Lung (tissue), 17 donors: ENCODE measurements at places on chromosomes 7 and 10. TPM values are rescaled to one million over a fixed set of nuclear protein-coding genes. Genes with fewer than 3 reads are reported as not detected.

GRCh38 chr7:137747359-137748031, 99.3 kb downstream of the DGKI start:
- no peak for DNase-seq

- no peak for DNase-seq
These were observed 20.7 kb downstream of the MTURN start for GRCh38 chr7:30155481-30155880.

- DNase-seq, result no peak
These were observed 173.6 kb downstream of the ARHGAP12 start for GRCh38 chr10:31754803-31755624.

DNA sequence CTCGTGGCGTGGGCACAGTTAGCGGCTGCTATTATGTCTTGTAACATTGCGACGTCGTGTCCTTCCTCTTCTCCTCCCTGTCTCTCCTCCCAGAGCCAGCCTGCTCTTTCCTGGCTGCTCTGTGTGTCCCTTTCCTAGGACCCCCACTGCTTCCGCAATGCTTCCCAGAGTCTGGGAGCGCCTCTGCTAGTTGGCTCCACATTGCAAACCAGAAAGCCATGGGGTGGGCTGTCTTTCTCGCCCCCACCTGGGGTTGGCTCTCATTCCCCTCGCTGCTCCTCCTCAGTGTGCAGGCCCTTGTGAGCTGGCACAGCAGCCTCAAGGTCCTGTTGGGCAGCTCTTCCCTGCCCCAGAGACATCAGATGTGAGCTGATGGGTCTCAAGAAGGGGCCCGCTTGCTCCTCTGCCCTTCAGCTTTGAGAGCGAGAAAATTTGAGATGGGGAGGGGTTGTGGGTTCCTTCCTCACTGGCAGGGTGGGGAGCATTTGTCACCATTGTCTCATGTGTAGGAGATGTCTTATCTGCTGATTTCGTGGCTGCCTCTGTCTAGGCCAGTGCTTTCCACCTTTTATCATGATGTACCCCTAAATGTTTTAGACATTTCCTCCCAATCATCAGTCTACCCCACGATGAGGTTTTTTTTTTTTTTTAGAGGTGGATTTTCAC, 3.3 kb downstream of the ADAMTS14 start:
- no peak for DNase-seq

The EN2 gene
- 0.06 TPM for total RNA-seq

DNA sequence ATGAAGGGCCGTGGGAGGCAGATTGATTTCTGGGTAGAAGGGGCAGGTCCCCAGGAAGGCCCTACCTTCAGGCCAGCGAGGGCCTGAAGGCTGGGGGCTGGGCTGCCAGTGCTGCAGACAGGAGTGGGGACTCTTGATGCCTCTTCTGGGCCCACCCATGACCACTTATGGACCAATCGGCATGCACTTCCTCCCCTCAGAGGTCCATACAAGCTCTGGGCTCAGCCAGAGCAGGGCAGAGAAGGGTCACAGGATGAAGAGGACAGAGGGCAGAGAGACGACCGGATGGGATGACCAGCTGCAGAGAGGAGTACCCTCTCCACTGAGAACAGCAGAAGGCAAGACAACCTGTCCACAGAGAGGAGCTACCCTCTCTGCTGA, 120.1 kb downstream of the DYNC2I1 start:
- no peak for DNase-seq

DNA sequence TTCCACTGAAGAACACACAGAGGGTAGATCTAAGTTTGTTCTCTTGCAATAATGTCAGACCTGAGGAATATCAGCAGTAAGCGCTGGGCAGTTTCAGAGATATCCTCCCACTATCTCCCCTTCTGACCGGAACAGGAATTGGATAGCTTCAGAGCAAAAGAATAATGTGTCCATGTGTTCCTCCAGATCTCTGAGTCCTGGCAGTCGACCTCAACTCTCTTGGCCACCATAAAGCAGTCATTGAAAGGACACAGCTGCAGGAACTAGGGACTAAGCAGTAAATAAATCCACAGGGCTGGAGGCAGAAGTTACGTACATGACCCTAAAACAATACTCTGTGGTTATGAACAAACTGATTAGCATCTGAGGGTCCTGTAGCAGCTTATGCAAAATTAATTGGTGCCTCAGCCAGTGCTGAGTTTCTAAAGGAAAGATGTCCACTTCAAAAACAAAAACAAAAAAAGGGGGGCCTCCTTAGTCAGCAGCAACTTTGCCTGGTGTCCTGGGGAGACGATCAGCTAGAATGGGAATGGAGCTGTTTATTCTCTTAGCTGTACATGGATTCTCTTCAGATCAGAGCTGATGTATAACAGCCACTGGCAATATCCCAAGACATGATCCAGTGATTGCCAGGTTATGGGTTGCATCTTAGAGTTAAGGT, 6.4 kb upstream of the PRTFDC1 start:
- peak; percentile 99 for DNase-seq

DNA sequence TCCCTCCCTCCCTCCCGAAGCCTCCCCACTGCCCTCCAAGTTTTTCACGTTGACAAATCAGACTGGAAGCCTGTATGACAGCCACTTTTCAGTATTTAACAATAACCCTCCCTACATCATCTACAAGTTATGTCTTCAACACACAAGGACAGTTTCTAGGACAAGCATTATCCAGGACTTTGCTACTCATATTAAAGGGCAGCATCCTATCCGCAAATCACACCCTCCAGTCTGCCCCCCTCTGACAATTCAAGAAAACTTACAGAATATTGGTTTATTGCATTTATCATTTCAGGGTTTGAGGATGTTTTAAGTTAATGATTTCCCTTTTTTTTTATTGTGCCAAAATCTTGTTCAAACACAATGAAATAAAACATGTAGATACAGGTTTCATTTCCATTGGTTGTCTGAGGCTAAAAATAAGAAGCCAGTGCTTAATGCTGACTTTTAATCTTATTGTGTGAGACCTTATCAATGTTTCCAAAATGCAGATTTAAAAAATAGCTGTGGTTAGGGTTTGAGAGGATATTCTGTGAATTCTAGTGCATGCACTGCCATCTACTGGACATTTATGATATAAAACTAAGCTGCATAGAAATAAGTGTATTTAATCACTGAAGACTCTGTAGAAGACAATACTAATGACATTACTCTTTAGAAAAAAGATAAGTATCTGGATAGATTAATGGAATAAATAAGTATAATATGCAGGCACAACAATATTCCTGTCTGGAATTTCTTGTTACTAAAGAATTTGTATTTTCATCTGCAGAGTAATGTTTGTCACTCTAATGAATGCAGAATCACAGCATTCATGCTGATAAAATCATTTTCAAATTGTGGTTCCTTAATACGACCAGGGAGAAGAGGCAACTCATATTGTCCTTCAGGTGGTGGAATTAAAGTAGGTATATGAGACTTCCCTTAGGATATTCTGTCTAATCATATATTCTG, 64.1 kb downstream of the CAV1 start:
- DNase-seq, result peak; percentile 88

DNA sequence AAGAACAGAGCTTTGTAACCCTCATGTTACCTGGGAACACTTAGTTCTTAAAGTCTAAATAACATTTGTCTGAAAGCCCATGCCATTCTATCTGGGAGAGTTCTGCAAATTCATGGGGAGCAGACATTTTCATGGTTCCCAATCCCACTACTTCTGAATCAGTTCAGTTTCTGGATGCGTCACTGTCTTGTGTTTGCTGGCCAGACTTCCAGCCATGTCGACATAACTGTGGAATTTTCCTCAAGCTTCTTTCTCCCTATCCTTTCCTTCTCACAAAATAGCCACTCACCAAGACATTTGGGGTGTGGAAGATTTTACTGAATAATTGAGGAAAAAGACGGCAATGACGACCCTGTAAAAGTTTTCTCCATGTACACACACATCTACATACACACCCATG, 272.5 kb downstream of the NEBL start:
- no peak for DNase-seq

DNA sequence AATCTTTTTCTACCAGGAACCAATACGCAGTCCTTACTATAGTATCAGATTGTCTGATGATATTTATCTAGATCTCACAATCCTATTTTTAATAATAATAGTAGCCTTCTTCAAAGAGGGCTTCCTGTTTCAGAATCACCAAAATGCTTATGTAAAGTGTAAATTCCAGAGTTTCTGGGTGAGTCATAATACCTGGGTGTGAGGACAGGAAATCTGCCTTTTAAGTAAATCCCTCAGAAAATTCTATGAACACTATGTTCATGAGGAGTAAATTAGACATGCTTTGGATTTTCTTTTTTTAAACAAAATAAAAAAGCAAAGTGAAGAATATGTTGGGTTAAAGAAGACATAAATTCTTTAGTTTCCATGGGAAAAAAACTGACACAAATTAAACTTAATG, 20.5 kb downstream of the DKK1 start:
- DNase-seq, result no peak

The ATOH7 gene
- total RNA-seq, result not detected

GRCh38 chr7:107610323-107610722, 30.3 kb downstream of the BCAP29 start:
- DNase-seq, result no peak

The OR2A2 gene
- total RNA-seq, result not detected

The CRTAC1 gene
- 55.1 TPM for total RNA-seq

- no peak for DNase-seq
These were observed 87.8 kb downstream of the TAF3 start for GRCh38 chr10:7906128-7906527.

DNA sequence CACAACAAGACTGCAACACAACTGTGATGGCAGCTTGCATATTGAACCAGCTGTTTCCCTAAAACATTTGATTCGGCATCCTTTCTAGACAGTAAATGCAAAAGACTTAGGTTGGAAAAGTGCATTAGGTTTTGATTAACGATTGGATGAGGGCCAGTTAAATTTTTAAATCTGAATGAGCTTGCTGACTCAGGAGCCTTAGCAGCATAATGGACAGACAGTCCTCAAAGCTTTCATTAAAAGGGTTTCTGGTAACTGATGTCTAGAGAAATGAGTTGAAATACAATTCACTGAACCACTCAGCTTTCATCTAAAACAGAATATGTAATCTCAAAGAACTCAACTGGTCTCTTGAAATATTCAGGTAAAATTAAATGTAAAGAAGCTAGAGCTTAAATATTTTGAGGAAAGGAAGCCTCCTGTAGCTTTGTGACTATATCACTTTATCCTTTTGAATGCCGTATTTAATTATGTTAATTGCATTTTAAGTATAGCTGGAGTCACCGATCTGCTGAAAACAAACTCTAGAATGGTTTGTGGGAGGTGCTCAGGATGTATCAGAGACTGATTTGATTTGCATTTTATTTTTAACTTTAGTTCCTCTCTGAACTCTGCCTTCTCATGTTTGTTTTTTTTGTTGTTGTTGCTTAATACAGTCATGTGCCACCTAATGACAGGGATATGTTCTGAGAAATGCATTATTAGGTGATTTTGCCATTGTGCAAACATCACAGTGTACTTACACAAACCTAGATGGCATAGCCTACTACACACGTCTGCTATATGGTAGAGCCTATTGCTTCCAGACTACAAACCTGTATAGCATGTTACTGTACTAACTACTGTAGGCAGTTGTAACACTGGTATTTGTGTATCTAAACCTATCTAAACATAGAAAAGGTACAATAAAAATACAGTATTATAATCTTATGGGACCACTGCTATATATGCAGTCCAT, 29.2 kb upstream of the ATRNL1 start:
- DNase-seq, result no peak

The EBF3 gene
- not detected for total RNA-seq

DNA sequence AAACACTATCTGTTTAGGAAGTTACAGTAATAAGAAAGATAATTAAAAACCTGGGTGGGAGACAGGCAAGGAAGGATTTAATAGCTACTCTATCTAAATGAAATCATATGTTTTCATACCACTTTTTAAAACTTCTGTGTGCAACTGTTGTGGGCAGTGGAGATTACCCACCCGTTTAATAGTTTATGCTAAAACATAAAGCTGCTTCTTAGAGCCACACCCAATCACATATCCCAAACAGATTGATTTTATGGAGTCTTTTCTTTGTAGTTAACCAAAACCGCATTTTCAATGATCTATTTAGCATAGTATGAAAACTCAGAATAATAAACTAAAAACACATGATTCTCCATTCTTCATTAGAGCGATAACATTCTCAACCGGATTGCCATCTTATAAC, 304.1 kb downstream of the AGMO start:
- no peak for DNase-seq

GRCh38 chr7:55953707-55954475, 2.2 kb downstream of the MRPS17 start:
- no peak for DNase-seq

- DNase-seq, result no peak
These were observed 240.8 kb downstream of the CDK14 start for GRCh38 chr7:90836937-90837336.

The TCTN3 gene
- 38.1 TPM for total RNA-seq

DNA sequence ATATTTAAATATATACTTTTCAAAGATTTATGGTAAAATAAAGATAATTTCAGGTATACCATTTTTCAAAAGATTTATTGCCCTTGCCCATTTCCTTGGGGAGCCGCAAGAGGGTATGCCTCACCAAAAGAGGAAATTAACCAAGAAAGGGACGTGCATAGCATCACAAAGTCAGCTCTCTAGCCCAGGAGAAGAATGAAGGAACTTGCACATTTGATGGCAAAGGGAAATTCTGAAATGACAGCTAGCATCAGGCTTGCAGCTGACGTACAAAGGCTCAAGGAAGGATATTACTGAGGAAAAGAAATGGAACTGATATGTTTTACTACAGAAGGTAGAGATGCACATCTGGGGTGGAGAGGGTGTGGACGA, 93.6 kb upstream of the RSU1 start:
- DNase-seq, result no peak

The TRIM50 gene
- not detected for total RNA-seq

- DNase-seq, result peak; percentile 76
These were observed at the start of gene PDSS1 for GRCh38 chr10:26697163-26697921. TSS of gene PDSS1 (plus strand) at chr10:26697701. CDS start at chr10:26697712, 11 bp downstream.

The PROSER2 gene
- total RNA-seq, result 23.9 TPM

DNA sequence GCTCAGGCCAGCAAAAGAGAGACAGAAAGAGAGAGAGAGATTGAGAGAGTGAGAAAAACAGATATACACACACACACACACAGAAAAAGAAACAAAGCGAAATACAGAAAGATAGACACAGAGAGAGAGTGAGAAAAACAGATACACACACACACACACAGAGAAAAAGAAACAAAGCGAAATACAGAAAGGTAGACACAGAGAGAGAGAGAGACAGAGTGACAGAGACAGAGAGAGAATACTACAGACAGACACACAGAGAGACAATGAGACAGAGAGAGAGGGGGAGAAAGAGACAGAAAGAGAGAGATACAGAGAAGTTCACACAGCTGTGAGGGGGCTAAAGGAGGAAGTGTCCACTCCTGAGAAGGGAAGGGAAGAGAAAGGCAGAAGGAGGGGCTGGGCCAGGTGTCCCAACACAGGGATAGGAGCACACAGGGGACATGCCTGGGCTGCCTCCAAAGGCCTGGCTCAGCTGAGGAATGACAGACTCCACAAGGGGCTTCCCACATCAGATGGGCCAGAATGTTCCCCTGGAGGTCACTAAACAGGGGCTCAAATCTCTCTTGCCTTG, 4.3 kb downstream of the GCK start:
- DNase-seq, result no peak
